Natural killer cell (primary cell): ENCODE measurements at places on chromosomes 1 and 21.
A peak's percentile ranks its signal among the peaks of the same experiment; 100 is the strongest.

GRCh38 chr1:88985032-88985431, 7.4 kb downstream of the KYAT3 start:
- DNase-seq: no peak

DNA sequence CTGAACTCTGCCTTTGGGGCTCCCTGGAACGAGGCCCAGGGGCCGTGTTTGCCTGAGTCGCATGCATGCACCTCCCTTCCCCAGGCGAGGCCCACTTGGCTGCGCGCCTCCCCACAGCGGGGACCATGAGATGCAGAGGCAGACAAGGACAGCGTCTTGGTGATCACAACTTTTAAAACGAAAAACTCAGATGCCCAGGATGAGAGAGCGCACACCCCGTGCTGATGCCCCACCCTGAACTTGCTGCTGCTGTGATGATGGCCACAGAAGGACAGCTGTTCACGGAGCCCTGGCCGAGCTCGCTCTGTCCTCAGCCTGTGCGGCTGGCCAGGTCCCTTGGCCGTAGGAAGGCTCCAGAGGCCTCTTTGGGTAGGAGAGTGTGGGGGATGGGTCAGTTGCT, 11.4 kb upstream of the PRMT2 start:
- DNase-seq: no peak

- DNase-seq: no peak
These were observed 60.8 kb upstream of the SLC35F3 start for GRCh38 chr1:233843525-233844204.

GRCh38 chr1:158118713-158119402, 61.8 kb upstream of the CD1D start:
- no peak for DNase-seq

GRCh38 chr1:67937010-67937409, 103.7 kb upstream of the GNG12 start:
- DNase-seq: no peak

GRCh38 chr1:21066356-21067012, 110.2 kb downstream of the EIF4G3 start:
- no peak for DNase-seq

DNA sequence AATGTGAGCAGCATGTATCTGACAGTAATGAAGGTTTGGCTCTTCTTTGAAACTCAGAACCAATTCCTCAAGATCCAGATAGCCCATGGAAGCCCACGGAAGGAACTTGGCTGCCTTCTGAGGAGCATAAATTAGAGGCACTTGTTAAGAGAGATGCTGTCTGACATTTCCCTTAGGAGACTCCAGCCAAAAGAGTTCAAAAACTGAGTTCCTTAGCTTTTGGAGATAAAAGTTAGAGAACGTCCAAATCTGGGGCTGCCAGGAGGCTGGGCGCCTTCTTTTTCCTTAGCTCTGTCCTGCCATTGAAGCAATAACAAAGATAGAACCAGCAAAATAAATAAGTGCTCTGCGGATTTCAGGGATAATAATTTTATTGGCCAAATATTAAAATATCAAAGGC, 439.6 kb upstream of the USP24 start:
- DNase-seq: no peak

DNA sequence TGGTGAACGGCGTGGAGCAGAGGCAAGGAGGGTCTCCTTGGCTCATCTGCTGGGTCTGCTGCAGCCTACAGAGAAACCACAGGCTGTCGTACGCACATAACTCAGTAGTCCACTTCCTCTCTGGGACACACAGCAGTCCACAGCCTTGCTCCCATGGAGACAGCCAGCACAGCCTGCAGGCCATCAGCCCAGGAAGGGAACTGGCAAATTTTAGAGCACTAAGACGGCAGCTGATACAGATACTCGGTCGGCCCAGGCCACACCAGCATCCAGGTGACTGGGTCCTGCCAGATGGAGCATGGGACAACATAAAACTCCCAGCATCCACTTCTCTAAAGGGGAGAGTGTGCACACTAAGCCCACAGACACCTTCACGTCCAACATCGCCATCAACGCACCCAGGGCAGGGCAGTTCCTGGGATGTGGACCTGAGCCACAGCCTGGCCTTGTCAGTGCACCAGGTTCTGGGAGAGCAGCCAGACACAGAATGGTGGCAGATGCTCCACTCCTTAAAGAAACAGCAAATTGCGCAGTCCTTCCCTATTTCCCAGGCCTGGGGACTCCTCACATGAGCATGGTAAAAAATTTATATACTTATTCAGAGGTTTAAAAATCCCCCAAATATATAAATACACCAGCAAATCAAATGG, 247.1 kb upstream of the RAB4A start:
- no peak for DNase-seq

DNA sequence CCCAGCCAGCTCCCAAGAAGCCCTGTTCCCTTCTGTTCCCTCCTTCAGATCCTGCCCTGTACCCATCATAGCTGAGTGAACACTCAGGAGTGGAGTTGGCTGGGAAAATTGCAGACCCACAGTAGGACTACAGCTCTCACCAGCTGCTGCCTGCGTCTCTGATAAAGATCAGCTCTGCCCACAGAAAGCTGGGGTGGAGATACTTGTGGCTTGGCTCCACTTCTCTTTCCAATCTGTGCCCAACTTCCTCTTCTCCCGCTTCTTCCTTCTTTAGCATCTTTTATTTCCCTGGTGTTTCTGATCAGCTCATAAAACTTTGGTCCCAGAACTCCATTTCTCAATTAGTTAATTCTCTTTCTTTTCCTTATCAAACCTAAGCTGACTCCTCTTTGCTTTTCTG, 5.5 kb upstream of the CD1A start:
- no peak for DNase-seq

- DNase-seq: no peak
These were observed 198.0 kb upstream of the ZP4 start for GRCh38 chr1:238088560-238089290.

DNA sequence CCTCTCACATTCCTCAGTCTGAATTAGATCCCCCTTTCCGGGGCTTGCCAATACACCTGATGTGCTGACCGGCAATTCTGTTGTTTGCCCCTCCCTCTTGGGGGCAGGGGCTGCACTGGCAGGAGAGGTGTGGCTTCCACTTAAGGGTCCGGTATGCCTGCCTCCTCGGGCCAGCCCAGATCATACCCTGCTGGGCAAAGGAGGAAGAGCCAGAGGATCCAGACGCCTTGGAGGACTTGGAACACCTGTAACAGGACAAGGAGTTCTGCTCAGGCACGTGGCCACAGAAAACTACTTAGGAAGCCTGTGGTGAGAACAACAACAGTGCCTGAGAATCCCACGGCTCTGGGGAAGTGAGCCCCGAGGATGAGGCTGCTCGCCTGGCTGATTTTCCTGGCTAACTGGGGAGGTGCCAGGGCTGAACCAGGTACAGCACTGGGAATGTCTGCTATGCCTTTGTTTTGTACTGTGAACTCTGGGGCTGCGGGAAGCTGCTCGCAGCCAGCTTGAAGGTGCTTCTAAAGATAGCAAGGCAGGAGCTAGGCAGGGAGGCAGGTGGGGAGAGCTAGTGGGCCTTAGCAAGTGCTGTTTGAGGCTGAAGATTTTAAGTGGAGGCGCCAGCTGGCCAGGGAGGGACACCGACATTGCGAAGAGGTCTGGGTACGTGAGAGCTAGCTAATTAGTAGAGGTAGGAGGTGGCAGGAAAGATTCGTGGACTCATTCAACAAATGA, at the start of gene SMPDL3B:
TSS of gene SMPDL3B (plus strand) at position 183 of the 732 bp plus-strand sequence. CDS start at position 367, 184 bp downstream.
- DNase-seq: peak; percentile 25
